ENCODE measurements at places on chromosomes 5 and 9. TPM values are rescaled to one million over a fixed set of nuclear protein-coding genes. Genes with fewer than 3 reads are reported as not detected.

Gene MTMR12
- 61.3 TPM for total RNA-seq

Gene PCDHA1
- 0.35 TPM for total RNA-seq

Gene GSN
- total RNA-seq, result 591 TPM

Gene LARP1
- total RNA-seq, result 96.5 TPM

Gene BTNL9
- not detected for total RNA-seq

Gene MSMP
- total RNA-seq, result not detected

Gene PCDHGB7
- total RNA-seq, result 1.7 TPM

Gene PRUNE2
- total RNA-seq, result 38.8 TPM

Gene PRR7
- total RNA-seq, result 9.4 TPM

Gene IRX2
- total RNA-seq, result 6.1 TPM

Gene REEP2
- total RNA-seq, result 2.1 TPM

Gene FCN1
- total RNA-seq, result not detected

Gene ENTR1
- total RNA-seq, result 54.5 TPM

Gene PRRX2
- 0.45 TPM for total RNA-seq

Gene GHR
- 0.55 TPM for total RNA-seq

Gene RNF183
- 0.80 TPM for total RNA-seq

Gene SUB1
- 351 TPM for total RNA-seq

Gene C5
- 0.87 TPM for total RNA-seq

Gene EGFL7
- total RNA-seq, result 19.4 TPM

Gene TIMD4
- 0.35 TPM for total RNA-seq

Gene IFNA2
- not detected for total RNA-seq

Gene DMRTA1
- 5.5 TPM for total RNA-seq

Gene PHYHD1
- 71.2 TPM for total RNA-seq

Gene CCDC180
- 0.17 TPM for total RNA-seq

Gene GPRIN1
- total RNA-seq, result 15.3 TPM

Gene ZNF474
- total RNA-seq, result 0.17 TPM

Gene TMC1
- total RNA-seq, result 0.15 TPM

Gene CYLC2
- total RNA-seq, result not detected

Gene PTGS1
- 2.4 TPM for total RNA-seq

Gene SLC1A3
- 0.87 TPM for total RNA-seq

Gene NKD2
- total RNA-seq, result 0.10 TPM

Gene SMIM27
- total RNA-seq, result 6.8 TPM

Gene SHB
- 37.3 TPM for total RNA-seq

Gene IFNE
- total RNA-seq, result 9.5 TPM

Gene RANBP17
- 9.6 TPM for total RNA-seq

Gene NTNG2
- 0.17 TPM for total RNA-seq

Gene FBP1
- 2.3 TPM for total RNA-seq

Gene IRX4
- total RNA-seq, result not detected

Gene WHRN
- 5.2 TPM for total RNA-seq

Gene HAVCR2
- total RNA-seq, result 8.2 TPM

Gene SLC25A2
- total RNA-seq, result 1.0 TPM

Gene C9orf153
- total RNA-seq, result not detected

Gene RASEF
- total RNA-seq, result 18.2 TPM

Gene UGT3A1
- 9.4 TPM for total RNA-seq

Gene MYMK
- not detected for total RNA-seq

Gene LCN2
- total RNA-seq, result 38.2 TPM

Gene PCDHGB2
- total RNA-seq, result 0.35 TPM

Gene TRPM6
- total RNA-seq, result 0.15 TPM

Gene CARD9
- total RNA-seq, result 1.5 TPM

Gene COL15A1
- total RNA-seq, result 0.05 TPM

Gene C5orf22
- 16.5 TPM for total RNA-seq

Gene SPINK13
- 1.8 TPM for total RNA-seq

Gene ARL14EPL
- total RNA-seq, result not detected

Gene GARIN3
- total RNA-seq, result not detected

Gene CBY3
- total RNA-seq, result not detected

Data from renal cortical epithelial cell (primary cell).